ENCODE measurements at places on chromosomes 1 and 21.
A peak's percentile ranks its signal among the peaks of the same experiment; 100 is the strongest.

DNA sequence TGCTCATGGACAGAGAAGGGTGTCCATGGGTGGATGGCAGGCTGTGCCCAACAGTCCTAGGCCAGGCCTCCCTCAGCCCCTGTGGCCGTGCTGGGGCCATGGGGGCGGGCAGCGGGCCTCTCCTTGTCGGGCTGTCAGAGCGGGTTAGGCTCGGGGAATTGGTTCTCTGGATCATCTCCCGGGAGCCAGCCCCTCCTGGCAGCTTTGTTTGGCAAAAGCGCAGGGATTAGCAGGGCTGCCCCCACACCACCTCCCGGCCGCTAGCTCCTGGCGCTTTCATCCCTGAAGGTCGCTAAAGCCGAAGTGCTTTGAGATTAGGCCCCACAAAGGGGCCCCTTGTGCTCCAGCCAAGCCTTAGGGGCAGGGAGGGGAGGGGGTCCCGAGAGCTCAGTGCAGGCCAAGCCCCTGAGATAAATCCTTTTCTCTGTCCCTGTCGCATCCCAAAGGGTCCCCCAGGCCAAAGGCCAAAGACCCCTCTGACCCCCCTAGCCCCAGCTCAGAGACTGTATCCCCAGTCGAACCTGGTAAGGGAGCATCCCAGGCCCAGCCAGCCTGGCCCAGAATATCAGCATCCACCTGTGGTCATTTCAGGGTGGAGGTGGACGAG is 9.8 kb upstream of the DMBX1 start:
- no peak for DNase-seq

GRCh38 chr21:42266971-42267556 is 48.1 kb downstream of the ABCG1 start:
- no peak for DNase-seq

GRCh38 chr1:53145942-53146708 is 3.7 kb upstream of the SLC1A7 start:
- peak; percentile 98 for DNase-seq

DNA sequence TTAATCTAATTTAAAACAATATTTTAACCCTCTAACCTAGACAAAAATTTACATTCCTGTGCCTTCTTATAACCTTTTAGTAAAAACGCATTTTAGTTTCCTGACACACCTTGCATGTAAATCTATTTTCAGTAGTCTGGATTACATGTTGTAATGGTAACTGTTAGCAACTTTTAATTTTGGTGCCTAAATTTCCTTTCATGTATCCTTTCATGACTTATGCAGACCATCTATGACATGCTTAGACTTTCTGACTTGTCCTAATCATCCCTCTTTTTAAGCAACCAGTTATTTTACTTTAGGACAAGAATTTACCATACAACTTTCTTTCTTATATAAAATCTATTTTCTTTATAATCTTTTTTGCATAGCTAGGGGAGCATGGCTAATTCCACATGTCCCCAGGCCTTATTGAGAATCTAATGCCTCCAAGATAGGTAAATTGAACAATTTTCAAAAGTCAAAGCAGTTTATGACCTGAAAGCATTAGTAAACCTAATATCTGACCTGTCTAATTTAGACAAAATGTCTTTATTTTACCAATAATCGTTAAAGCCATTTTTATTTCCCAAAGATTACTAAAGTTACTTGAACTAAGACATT is 57.5 kb upstream of the IL12RB2 start:
- DNase-seq: no peak

DNA sequence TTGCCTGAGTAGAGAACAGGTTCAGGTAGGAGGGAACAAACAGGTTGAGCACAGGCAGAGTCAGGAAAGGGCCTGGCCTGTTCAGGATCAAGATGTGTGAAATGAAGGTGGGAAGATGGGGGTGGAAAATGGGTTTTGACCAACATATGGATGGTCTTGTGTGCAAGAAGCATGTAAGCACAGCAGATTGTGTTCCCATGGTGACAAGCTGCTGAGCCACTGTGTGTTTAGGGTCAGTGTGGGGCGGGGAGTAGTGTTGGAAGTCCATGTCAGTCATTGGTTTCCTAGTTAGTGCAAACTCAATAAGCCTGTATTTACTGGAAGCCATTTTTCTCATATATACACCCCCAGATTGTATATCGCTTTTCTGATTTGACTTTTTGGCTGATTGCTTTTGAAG is 111.9 kb downstream of the CAMTA1 start:
- no peak for DNase-seq

DNA sequence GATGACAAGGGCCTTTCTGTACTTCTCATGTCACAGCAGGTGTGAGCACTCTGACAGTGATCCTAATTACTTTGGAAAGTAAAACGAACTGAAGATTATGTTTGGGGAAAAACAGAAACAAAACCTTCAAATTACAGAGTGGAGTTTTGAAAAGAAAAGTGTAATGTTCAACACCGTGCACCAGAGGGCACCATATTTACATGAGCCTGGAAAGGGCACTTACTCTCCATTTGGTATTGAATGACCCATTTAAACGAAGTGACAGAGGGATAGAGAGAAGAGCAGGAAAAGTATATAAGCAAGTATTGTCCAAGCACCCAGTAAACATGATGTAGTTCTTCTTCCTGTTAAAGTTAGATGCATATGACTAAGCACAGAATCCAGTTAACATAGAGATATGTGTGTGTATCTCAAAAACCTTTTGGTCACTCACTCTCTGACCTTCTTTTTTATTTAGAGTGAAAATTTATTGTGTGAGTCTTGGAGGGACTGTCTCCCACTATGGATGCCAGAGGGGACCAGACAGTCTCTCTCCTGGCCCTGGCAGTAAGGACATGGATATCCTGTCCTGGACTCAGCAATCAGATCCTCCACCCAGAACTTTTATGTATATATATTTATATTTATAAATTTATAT is 3.8 kb upstream of the RGSL1 start:
- DNase-seq: peak; percentile 63

GRCh38 chr1:1624443-1625403 is 7.2 kb upstream of the MMP23B start:
- DNase-seq: no peak

DNA sequence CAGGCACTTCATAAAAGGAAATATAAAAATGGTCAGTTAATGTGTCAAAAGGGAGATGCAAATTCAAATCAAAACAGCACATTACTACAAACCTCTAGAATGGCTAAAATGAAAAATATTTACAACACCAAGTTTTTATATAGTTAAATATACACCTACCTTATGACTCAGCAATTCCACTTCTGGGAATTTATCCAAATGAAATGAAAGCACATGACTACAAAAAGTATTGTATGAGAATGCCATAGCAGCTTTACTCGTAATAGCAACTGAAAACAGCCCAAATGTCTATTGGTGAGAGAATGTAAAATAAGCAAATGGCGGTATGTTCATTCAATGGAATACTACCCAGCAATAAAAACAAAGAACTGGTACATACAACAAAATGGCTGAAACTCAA is 175.8 kb upstream of the SPAG17 start:
- no peak for DNase-seq

DNA sequence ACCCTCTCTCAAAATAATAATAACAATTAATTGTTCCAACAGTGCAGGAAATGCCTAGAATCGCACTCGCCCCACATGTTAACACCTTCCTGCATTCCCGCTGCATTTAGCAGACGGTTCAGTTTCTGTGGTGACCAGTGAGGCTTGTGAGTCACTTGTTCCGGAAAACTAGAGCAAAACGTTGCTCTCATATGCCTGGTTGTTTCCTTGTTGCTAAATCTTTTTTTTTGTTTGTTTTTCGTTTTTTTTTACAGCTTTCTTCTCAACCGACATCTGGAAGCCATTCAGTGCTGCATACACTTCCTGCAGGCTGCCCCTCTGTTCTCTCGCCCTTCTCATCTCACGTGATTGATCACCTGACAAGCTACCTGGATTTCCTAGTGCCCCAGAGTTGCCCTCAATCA is 56.9 kb upstream of the TMPRSS2 start:
- peak; percentile 93 for DNase-seq

- no peak for DNase-seq
Measured at GRCh38 chr1:160777486-160778089, 18.4 kb upstream of the LY9 start.

DNA sequence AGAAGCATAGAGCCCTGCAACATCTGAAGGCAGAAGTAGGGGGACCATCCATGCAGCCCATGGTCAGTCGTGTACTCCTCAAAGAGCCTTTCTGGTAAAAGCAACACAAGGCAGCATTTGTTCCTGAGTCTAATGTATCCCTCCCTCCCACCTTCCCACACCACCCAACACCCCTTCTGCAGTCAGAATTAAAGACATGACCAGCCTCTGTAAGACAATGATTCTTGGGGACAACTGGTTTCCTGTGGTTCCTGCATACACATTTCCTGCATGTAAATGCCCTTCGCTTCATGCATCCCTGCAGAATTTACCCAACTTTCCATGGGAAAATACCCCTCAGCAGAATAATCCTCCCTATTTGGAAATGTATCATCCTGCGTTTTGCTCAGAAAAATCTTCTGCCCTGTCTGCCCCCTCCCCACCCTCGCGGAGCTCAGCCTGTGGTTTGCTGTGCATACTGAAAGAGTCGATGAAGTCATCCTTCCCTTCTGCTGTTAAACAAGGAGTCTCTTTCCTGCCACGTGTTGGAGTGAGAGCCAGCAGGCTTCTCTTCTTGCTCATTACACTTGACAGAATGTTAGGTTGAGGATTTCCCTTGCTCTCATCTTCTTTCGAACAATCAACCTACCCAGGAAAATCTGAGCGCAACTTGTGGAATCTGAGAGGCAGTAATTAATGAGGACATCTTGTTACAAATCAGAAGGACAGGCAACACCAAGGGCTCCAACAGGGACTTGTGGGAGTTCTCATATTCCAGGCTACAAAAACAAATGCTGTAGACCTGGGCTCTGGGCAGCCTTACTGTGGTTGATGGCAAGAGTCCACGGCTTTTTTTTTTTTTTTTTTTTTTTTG is 4.7 kb downstream of the TNN start:
- DNase-seq: peak; percentile 65

DNA sequence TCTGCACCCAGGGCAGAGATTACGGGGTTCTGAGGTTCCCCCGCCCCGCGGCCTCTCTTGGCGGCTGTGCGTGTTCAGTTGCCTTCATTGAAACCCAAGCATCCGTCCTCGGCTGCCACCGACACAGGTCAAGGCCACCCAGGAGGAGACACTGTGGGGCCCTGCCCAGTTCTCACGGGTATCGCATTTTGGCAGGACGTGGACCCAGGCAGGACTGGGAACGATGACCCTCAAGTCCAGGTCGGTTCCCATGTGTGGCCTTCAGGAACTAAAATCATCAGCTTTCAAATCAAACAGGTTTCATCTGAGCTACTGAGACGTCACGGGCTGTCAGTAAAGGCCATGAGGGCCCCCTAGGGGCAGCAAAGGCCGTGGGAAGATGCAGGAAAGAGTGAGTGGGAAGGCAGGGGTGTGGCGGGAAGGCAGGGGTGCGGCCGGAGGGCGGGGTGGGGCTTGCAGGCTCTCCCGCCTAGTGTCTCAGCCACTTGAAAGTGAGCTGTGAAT is 7.0 kb upstream of the C1orf174 start:
- DNase-seq: no peak

DNA sequence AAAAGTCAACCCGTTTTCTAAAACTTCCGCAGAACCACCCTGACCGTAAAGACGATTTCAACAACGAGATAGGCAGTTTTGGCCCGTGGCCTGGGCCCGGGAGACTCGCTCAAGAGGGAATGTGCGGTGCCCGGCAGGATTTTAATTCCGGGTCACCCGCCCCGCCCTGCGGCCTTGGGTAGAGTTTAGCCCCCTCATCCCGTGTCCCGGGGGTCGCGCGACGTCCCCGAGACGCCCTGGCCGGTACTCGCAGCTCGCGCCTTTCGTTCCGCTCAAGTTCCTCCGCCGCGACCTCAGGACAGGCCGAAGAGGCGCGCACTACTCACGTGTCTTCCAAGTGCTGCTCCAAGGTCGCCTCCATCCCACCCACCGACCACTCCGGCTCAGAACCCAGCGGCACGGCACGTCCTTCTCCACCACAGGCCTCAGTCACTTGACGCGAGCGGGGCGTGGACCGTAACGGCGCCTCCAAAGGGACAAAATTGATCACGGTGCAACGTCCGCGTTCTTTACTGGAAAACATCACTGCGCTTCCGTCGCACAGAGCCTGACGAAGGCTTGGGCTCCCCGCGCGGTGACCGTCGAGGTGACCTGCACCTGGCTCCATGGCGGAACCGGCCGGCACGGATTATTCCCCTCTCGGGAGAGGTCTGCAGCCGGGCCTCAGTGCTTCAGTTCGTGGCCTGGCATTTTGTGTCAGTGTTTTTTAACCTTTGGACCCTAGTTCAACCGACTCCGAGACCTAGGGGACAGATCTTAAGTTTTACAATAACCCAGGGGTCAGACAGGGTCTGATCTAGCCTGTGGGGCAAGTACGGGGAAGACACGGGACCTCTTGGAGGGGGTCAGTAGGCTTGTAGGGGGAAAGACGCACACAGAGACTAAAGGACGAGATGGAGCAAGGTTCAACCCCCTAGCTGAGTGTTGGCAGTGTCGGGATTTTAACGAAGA is at the start of gene LAMTOR5:
LAMTOR5 (minus strand) TSS at position 435 of the 951 bp plus-strand sequence; CDS start at position 361, 74 bp downstream.
- peak; percentile 88 for DNase-seq

DNA sequence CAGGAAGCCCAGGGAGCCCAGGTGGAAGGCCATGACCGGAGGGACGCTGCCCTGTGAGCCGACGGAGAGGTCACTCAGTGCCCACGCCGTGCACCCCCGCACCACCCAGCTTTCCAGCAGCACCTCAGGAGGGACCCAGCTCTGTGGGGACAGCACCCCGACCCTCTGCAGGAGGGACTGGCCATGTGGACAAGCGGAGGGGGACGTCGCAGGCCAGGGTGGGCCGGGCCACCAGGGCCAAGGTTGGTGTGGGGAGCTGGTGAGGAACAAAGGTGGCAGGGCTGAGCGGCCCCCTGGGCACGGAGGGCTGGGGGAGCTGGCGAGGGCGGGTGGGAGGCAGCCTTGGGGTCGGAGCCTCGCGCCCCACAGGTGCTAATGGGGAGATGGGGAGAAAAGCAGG is 22.8 kb downstream of the NADK start:
- no peak for DNase-seq

DNA sequence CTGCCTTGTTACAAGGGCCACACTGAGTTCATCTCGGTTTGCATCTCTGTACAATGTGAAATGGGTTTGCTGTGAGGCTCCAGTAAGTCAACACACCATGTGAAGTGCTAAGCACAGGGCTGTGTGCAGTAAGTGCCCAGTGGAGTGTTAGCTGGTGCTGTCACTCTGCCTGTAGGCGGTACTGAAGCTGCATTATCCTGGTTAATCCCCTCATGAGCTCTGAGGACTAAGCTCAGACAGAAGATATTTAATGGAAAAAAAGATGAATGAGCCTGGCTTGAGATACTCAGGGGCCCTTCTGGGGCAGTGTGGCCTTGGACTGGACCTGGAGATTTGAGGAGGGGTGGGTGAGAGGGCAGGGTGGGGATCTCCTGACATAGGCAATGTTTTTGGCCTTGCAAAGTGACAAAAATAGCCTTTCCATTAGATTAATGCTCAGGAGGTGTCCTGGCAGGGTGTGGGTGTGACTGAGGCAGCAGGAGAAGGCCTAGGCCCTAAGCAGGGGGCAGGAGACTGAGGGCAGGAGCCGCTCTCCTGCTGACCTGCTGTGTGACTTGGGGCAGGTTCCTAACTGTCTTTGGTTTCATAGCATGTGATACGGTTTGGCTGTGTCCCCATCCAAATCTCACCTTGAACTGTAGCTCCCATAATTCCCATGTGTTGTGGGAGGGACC is 570.5 kb downstream of the PTPRU start:
- no peak for DNase-seq
